ENCODE measurements at places on chromosomes 1 and 21.

- DNase-seq = no peak
Measured at GRCh38 chr1:233427907-233428306, 100.4 kb downstream of the MAP3K21 start.

DNA sequence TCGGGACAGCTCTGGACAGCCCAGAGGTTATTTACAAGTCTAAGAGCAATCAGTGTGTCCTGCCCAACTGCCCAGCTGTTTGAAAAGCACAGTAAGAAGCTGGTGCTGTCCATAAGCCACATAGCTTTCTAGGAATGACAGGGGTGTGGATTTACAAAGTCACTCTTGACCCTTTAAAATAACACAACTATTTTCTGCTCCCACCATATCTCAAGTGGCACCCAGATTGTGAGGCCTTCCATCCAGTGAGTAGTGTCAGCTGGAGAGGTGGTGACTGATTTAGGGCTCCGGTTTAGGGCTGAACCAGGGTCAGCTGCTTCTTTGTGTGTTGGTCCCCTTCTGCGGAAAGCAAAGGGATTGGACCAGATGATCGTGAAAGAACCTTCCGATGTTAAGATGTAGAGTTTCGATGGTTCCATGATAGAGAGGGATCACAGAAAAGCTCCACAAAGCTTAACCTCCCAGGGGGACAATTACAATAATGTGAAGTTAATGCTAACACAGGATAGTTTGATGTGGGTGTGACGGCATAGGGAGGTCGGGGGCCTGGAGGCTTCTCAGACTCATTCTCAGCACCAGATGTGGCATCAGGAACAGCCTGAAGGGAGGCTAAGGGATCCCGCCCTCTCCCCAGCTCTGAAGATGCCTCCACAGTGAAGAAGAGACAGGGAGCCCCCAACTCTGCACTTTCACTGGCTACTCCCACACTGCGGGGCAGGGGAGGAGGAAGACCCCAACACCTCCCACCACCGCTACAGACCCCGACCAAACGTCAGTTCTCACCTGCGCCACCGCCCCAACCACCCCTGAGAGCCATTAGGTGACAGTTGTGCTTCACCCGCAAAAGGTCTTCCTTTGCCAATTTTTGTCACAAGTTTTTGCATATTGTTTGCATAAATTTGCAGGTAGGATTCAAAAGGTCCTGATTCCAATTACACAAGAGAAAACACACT is 40.6 kb downstream of the LRRC3 start:
- no peak for DNase-seq

DNA sequence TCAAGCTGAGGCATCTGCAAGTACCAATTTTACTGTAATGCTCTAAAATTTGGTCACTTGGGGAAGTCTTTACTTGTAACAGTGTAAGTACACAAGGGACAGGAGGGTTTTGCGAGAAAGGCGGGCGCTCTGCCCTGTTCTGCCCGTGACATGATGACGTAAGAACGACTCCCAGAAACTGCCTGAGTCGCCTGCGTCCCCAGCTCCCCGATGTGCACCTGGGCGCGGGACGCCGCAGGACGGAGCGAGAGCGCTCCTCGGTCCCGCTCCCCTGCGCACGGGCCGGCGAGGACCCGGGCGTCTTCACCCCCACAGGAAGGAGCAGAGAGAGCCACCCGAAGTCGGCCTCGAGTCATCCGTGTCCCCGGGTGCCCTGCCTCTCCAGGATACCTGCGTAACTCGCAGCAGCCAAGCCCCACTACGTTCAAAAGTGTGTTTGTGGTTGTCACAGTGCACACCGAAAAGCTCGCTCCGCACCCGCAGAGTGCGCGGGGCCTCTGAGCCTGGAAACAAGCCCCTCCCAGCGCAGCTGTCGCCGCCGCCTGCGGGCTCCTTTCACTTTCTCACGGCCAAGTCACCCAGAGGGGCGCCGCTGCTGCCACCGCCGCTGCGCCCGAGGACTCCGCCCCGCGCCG is 3.3 kb upstream of the ZBTB18 start:
- no peak for DNase-seq

DNA sequence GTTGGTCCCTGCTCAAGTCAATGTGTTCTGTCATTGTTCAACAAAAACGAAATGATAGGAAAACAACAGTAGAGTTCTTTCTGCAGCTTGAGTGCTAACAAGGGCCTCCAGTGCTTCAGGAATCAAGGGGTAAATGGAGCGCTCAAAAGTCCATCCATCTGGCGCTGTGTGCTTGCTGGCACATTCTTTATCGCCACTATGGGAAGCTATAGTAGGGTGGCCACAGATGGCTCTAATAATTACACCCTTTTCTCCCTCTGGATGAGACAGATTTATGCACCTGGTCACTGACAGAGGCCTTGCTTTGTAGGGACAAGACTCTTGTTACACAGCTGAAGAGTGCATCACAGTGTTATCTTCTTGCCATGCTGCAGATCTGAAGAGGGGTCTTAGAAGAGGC is 136.0 kb downstream of the GDAP2 start:
- peak; percentile 74 for DNase-seq

GRCh38 chr1:9225411-9225785 is 9.2 kb upstream of the H6PD start:
- no peak for DNase-seq

GRCh38 chr1:3645666-3646355 is 4.1 kb downstream of the WRAP73 start:
- no peak for DNase-seq

- no peak for DNase-seq
Measured at GRCh38 chr1:155037851-155038441, 4.3 kb downstream of the DCST1 start.

- no peak for DNase-seq
Measured at GRCh38 chr1:43366601-43367025, 1.2 kb downstream of the ELOVL1 start.

DNA sequence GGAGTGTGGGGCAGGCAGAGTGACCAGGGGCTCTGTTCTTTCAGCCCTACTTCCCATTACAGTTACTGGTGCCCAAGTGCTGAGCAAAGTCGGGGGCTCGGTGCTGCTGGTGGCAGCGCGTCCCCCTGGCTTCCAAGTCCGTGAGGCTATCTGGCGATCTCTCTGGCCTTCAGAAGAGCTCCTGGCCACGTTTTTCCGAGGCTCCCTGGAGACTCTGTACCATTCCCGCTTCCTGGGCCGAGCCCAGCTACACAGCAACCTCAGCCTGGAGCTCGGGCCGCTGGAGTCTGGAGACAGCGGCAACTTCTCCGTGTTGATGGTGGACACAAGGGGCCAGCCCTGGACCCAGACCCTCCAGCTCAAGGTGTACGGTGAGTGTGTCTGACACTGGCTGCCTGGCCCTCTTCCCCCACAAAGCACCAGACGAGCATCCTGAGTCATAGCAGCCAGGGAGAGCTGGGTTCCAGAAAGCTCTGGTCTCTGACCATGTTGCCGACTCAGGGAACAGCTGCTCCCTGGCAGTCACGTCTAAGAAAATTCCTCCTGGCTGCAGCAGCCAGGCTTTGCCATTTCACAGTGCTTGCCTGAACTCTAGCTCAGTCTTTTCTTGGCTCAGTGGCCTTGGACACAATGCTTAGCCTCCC is 3.3 kb downstream of the SLAMF8 start:
- DNase-seq = no peak

- DNase-seq = no peak
Measured at GRCh38 chr21:38982096-38982495, 176.4 kb downstream of the ETS2 start.

DNA sequence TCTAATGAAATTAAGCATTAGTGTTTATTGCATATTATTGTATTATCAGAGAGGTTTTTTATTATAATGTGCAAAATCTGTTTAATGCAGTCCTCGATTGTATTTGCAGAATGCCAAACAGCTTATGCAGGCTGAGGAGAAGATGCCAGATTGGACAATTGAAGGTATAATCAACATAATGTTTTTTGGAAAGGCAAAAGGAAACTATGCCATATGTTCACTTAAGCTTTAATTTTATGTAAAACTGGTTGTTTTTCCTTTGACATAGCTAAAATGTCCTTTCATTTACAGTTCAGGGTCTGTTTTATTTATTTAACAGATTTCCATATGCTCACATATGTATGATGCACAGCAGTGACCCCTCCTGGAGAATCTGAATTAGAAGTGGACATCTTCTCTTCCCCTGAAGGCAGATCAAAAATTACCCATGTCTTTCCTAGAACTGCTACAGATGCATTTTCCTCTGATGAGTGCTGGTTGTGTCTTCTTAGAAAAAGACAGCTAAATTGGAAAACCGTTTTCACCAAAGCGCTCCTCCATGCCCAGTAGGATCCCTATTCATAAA is 143.5 kb upstream of the USH2A start:
- no peak for DNase-seq

DNA sequence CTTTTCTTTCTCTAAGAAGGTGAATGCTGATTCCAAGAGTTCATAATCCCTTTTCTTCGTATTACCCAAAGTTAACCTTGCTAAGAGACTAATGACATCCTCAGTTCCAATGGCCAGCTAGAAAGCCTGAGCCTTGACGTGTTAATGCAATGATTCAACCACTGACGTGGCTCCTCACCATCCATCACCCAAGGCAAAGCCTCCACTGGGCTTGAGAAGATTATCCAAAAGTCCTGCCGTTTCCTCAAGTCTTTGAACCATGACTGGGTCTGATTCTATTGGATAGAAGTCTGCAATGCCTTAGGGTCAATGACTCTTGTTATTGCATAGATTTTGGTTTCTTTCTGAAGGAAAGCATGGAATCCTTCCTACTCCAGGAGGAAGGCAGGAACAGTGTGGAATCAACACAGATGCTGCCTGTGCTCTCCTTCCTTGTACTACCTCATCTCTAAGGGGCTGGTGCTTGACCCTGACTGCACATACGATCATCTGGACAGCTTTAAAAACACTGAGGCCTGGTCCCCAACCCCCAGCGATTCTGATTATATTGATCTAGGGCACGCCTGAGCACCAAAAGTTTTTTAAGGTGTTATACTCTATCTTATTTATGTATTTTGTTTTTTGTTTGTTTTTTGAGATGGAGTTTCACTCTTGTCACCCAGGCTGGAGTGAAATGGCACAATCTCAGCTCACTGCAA is 69.3 kb upstream of the ANGPTL1 start:
- no peak for DNase-seq

DNA sequence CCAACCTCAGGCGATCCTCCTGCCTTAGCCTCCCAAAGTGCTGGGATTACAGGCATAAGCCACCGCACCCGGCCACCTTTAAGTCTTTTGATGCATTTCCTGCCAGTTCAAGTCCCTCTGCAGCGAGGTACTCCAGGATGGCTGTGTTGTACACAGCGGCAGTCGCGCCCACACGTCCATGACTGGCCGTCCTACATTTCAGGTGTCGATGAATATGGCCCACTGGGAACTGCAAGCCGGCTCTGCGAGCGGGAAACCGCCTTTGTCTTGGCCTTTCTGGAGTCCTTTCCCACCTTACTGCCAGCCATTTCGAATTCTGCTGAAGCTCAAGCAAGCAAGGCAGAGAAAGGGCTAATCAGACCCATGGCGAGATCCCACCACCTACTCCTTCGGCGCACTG is 34.6 kb downstream of the TRAPPC10 start:
- DNase-seq = no peak

GRCh38 chr1:177907000-177907399 is 62.9 kb downstream of the SEC16B start:
- no peak for DNase-seq

- DNase-seq = no peak
Measured at GRCh38 chr1:227417756-227418480, 99.6 kb upstream of the CDC42BPA start.

DNA sequence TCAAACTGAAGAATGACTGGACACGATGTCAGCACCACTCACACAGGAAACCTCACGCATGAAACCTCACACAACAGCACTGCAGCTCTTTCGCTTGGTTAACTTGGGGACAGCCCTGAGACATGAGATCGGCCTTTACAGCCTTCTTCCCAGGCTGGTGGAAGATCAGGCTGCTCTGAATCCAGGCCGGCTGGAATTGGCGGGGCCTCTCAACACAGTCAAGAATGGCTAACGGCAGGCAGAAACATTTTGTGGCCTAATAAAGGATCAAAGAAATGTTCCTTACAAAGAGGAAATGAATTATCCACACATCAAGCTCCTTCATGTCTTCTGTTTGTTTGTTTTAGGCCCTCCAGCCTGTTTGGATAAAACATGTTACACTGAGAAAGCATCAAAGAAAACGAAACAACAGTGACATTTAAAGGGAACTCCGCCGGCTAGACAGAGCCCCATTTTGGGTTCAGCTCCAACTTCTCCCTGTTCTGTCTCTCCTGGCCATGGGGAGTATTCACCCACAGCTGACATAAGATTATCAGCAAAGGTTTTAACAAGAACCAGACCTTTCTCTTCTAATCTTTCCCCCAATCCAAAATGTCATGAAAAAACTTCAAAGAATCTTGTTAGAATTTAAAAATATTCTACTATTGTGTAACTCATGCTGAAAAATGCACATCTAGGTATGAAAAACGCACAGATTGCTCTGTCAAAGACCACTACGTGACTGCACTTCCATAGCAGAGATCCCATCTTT is 131.2 kb downstream of the SLC45A1 start:
- peak; percentile 32 for DNase-seq

GRCh38 chr1:29270929-29271521 is 34.7 kb downstream of the PTPRU start:
- no peak for DNase-seq

- DNase-seq = no peak
Measured at GRCh38 chr1:222950892-222951291, 136.1 kb downstream of the DISP1 start.

DNA sequence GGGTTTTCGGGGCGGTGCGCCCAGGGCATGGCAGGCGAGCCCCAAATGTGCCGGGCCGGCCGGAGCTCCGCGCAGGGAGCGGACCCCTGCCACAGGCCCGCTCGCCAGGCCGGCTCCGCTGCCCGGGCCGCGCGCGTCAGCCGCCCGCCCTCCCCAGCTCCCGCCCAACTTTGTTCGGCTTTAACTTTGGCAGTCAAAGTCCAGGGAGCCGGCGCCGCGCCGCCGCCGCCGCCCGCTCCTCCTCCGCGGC is 488 bp downstream of the SLC35D1 start:
- DNase-seq = peak; percentile 42

DNA sequence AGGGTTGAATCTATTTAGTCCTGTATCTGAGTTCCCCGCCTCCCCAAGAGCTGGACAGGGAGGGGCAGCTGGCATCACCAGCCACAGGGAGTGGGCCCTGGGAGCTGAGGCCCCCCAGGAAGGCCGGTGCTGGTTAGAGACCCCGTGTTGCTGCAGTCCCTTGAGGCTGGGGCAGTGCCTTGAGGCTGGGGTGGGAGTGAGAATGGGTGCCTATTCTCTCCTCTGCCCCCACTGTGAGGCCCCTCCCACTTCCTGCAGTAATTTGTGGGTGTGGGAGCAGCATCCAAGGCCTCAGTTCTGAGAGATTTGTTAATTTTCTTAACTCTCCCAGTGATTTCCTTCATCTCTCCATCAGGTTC is 2.5 kb upstream of the TRAPPC3 start:
- DNase-seq = no peak

DNA sequence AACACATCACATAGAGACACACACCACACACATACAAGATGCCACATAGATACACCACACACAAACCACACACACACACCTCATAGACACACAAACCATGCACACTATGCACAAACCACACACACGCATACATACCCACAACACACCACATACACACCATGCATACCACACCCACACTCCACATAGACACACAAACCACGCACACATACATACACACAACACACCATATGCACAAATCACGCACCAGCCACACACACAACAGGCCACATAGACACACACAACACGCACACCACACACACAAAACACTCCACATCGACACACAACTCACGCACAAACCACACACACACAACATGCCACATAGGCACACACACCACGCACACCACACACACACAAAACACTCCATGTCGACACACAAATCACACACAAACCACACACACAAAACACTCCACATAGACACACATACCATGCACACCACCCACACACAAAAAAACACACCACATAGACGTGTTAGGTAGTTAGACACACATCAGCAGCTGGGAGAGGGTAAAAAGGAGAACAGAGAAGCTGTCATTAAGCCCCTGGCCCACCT is 49.5 kb upstream of the SLC19A1 start:
- DNase-seq = no peak

Measured in cerebellum (tissue), 4 donors.